ENCODE measurements at places on chromosomes 7 and 10.

DNA sequence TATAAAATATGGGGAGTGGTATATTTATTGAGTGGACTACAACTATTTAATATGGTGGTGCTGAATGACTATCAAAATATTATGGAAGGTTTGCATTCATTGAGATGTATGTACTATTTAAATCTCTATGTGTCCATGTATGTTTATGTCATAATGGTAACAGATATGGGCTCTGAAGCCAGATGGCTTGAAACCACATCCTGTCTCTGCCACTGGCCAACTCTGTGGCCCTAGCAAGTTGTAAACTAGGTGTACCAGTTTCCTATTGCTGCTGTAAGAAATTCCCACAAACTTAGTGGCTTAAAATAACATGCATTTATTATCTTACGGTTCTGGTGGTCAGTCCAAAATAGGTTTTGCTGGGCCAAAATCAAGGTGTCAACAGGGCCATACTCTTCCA is 198.1 kb upstream of the NFE2L3 start:
- no peak for DNase-seq

GRCh38 chr10:91296471-91296870 is 76.0 kb downstream of the PCGF5 start:
- no peak for DNase-seq

- DNase-seq, result no peak
These were observed 72.0 kb upstream of the FOXP2 start for GRCh38 chr7:114342431-114343179.

- peak; percentile 33 for DNase-seq
These were observed 27.1 kb downstream of the PRLHR start for GRCh38 chr10:118568327-118568848.

GRCh38 chr10:66642217-66642616 is 283.6 kb upstream of the LRRTM3 start:
- no peak for DNase-seq

- no peak for DNase-seq
These were observed 53.3 kb downstream of the SEMA3D start for GRCh38 chr7:85133560-85133959.

DNA sequence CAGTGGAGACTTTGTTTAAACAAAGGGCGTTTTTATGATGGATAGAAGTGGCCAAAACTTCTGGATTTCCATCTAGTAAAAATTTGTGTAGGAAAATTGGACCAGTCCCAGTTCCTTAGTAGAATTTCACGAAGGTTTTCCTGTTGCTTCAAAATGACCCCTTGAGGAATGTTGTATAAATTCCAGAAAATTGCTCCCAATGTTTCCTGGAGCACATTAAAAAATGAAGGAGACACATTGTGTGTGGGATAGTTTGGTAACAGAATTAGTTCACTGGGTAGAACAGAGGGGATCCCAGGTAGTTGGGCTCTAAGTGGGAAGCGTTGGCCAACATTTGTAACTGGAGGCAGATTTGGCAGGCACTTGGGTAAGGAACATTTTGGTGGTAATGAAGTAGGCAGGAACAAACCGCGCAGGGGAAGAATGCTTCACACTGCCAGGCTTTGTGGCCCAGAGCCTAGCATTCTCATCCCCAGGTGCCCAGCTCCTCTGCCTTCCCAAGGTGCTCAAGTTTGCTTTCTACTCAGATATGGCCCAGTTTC is 758.6 kb downstream of the AUTS2 start:
- no peak for DNase-seq

DNA sequence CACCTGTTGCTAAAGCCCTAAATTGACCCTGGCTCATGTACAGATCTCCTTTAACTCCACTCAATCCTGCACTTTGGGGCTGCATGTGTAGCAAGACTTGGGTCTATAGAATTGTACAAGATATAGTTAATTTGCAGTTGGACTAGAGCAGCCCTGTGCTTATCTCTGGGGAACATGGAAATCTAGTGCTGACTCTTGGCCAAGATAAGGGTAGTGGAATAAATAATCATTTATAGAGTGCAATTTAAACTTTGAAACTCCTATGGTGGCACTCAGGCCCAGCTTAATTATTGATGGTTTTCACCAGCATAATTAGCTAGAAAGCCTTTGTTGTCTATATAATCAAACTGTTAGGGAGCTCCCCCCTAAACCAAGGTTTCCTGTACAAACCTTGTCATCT is 39.2 kb upstream of the MBL2 start:
- no peak for DNase-seq

- peak; percentile 47 for DNase-seq
These were observed 10.1 kb upstream of the ADAP1 start for GRCh38 chr7:964401-965231.

DNA sequence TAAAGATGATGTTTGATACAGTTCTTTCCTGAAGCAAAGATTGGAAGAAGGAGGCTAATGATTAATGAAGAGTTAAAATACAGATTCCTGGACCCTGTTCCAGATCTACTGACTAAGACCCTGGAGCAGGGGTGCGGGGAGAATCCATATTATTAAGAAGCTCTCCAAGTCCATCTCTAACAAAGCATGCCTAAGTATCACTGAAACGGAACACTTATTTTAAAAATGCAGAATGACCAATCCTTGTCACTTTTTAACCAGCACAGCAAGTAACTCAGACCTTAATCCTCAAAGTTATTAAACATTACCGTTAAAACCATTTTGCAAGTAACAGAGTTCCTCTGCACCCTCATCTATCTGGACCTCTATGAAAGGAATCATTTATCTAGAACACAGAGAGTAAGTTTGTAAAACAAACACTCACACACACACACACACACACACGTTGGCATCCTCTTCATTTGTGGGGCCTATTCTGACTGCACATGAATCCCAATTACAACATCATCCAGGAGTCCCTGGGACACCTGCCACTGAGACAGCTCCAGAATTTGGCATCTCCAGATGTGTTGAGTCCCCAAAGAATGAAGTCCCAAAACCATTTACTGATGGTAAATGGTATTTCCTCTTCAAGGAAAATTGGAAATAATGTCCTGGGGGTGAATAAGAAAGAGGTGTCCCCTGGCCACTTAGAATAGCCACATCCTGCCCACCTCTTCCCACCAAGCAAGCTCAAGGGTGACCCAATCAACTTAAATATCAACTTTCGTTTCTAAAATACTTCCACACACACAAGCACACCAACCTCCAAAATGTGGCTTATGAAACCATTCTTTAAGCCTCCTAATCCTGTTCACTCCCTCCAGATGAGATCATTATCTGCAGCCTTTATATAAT is 117.5 kb downstream of the PARD3 start:
- no peak for DNase-seq

DNA sequence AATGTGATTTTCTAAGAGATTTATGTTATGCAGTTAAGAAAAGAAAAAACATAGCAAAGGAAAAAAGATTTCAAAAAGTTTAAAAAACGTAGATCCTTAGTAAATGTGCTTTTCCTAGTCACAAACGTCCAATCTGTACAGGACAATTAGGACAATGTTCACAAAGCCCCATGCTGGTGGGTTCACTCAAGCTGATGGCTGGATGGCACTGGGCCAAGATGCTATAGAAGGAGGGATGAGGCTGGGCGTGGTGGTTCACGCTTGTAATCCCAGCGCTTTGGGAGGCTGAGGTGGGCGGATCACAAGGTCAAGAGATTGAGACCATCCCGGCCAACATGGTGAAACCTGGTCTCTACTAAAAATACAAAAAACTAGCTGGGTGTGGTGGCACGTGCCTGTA is 22.1 kb downstream of the SVIL start:
- DNase-seq, result no peak

DNA sequence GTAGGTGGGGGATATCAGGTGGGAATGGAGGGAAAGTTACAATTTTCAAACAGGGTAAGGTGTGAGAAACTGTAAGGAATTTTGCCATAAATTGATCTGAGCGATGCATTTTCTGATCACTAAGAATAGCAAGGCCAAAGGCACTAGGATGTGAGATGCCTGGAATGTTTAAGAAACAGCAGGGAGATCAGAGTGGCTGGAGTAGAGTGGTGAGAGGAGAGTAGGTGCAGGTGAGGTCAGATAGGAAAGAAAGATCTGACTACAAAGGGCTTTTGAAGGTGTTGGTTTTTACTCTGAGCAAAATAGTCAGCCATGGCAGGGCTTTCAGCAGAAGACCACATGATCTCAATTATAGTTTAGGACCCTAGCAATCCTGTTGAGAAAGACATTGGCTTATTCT is 55.0 kb downstream of the HDAC9 start:
- no peak for DNase-seq

GRCh38 chr7:4791738-4792536 is 16.5 kb downstream of the AP5Z1 start:
- peak; percentile 77 for DNase-seq

DNA sequence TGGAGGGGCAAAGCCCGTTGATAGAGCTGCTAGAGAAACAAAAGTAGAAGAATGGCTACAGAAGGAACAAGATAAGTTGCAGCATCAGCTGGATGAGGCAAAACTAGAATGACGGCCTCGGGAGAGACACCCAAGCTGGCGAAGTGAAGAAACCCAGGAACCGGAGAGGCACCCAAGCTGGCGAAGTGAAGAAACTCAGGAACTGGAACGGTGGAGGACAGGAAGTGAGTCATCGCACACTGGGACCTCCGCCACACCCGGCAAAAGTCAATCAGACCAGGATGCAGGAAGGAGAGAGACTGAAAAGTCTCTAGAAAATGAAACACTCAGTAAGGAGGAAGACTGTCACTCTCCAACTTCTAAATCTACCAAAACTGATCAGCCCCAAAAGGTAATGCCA is 133.0 kb upstream of the NEBL start:
- no peak for DNase-seq

DNA sequence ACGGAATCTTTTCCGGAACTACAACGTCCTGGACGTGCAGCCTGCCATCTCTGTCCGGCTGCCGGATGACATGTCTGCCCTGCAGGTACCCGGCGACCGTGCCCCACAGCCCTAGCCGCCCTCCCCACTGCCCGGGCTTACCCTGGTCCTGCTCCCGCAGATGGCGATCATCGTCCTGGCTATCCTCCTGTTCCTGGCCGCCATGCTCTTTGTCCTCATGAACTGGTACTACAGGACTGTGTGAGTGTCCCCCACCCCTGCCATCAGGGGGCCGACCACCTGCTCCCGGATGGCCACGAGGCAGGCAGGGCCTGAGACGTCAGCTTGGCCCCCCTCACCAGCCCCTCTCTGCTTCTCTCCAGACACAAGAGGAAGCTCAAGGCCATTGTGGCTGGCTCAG is 38.0 kb upstream of the VSIR start:
- no peak for DNase-seq

- no peak for DNase-seq
These were observed 40.4 kb upstream of the RASGEF1A start for GRCh38 chr10:43307306-43307705.

DNA sequence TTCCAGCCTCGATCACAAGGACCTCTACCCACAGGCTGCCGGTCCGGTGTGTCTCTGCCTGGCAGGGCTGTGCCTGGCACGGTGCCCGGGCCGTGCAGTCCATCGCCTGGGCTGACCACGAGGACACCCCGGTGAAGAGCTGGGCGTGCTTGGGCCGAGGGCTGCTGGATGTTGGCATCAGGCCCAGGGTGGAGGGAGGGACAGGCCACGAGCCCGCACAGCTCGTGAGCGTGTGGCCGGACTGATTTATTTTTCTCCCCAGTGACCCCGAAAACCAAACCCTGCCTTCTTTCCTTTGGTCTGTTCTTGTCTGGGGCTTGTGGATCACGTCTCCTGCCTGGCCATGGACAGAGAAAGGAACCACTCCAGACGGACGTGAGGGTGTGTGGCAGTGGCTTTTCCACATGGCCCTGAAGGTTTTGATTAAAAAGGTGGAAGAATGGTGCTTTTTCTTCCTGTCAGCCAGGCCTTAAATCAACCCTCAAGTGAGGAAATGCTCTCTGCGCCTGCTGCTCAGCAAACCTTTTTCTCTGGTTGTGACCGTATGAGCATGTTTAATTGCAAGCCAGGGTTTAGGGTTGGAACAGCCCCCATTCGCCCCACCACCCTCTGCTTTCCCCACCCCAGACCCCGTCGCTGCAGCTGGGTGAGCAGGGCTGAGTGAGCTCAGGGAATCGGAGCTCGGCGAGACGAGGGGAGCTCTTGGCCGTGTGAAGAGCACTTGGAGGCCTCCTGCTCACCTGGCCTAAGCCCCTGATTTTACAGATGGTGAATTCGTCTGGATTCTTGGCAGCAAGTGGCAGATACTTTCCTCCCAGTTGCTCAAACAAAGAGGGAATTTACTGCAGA is 130.1 kb downstream of the RGS10 start:
- DNase-seq, result peak; percentile 51

DNA sequence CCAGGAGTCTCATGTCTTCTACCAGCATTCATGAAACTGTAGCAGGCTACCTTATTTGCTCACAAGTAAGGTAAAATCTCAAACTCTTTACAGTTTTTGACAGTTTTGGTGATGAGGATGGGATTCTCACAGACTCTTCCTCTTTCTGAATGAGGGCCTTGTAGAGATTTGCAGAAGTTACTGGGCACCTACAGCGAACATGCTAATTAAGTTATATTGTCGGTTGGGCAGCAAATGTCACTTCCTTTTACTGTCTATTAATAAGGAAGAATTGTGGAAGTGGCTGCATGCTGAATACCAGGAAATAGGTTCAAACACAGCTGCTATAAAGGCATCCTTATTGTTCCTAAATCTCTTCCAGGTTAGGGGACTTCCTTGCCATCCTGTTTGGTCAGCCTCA is 189.6 kb downstream of the DNAJC1 start:
- no peak for DNase-seq

- no peak for DNase-seq
These were observed 1.8 kb downstream of the GNG11 start for GRCh38 chr7:93923296-93923695.

GRCh38 chr7:50321487-50322067 is 17.1 kb downstream of the IKZF1 start:
- no peak for DNase-seq

DNA sequence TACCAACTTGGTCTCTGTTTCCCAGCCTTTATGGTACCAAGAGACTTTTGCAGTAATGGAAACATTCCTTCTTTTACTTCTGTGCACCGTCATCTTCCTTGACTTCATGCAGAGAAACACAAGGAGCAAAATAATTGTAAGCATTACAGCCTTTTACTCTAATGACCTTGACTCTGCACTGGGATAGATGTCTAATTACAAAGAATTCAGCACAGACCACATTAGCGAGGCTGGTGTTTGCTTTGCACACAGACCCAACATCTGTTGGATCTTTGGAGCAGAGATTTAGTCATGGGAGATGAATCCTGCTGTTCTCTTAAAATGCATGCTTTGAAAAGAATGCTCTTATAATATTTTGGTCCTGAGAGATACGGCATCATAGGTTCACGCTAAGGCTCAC is 261.6 kb downstream of the TWIST1 start:
- DNase-seq, result no peak

GRCh38 chr10:28983799-28984198 is 305.1 kb upstream of the LYZL1 start:
- no peak for DNase-seq

- no peak for DNase-seq
These were observed 540.1 kb upstream of the FZD8 start for GRCh38 chr10:36182179-36182566.
